ENCODE measurements at places on chromosomes 3 and 15. TPM values are rescaled to one million over a fixed set of nuclear protein-coding genes. Genes with fewer than 3 reads are reported as not detected.

DNA sequence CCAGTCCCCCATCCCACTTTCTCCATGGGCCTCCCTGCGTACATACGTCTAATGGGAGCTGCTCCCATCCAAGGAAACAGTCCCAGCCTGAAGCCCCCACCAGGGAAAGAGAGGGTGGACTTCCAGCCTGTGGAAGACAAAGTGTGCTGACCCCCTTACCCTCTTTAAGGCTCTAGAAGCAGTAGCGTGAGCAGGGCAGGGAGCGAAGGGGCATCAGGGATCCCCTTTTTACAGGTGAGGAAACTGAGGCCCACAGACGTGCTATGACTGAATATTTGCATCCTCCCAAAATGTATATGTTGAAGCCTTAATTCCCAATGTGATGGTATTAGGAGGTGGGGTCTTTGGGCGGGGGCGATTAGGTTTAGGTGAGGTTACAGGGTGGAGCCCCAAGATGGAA, 83.4 kb downstream of the TOP2B start:
- no peak for DNase-seq

DNA sequence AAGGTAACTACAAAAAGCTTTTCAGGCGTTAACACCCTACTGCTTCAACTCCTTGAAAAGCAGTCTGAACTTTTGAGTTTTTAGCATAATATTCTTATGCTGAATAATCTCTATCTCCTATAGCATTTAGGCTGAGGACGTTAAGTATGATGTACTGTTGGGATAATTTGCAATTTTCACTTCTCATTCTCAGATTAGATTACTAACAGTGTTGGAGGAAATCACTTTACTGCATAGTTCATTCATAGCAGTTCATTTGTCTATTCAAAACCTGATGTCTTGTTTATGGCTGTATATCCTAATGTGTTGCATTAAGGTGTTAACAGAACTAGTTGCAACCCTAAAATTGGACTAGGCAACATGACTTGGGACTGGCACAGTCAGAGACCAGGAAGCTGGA, 983.1 kb downstream of the FHIT start:
- no peak for DNase-seq

Gene CHRM5
- total RNA-seq = not detected

GRCh38 chr15:74958320-74958907, 1.8 kb upstream of the RPP25 start:
- DNase-seq = peak; percentile 82

- no peak for DNase-seq
These were observed 20.2 kb downstream of the MYZAP start for GRCh38 chr15:57611938-57612337.

DNA sequence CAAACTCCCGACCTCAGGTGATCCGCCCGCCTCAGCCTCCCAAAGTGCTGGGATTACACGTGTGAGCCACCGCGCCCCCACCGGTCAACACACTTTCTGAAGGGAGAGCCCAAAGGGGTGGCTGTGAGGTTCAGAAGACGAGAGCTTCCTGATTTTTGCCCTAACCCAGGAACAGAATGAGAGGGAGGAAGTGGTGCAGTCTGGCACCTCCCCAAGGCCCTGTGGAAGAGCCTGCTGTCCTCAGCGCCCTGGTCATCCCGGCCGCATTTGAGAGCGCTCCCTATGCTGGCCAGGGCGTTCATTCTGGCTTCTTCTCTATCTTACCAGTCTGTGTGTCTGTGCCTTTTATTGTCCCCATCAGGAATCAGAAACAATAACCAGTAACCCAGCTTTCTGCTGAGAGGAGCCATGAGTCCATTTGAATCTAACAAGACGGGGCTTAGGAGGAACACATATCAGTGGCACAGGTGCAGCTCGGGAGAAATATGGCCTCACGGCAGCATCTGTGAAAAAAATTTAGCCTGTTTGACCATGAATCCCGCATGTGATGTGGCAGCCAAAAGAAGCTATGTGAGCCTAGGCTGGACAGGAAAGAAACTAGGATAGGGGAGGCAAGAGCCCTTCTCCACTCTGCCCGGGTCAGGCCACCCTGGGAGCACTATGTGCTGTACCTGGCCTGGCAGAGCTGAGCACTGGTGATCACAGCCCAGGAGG, 12.9 kb downstream of the BDH1 start:
- DNase-seq = no peak

Gene MYLK
- 248 TPM for total RNA-seq

GRCh38 chr3:182122779-182123178, 411.1 kb downstream of the SOX2 start:
- no peak for DNase-seq

GRCh38 chr15:80978685-80979329, 10.8 kb downstream of the MESD start:
- DNase-seq = no peak

GRCh38 chr15:63313825-63314224, 36.4 kb downstream of the APH1B start:
- no peak for DNase-seq

All from upper lobe of right lung (tissue), 1 donor.